ENCODE measurements at places on chromosomes 7 and 10.

DNA sequence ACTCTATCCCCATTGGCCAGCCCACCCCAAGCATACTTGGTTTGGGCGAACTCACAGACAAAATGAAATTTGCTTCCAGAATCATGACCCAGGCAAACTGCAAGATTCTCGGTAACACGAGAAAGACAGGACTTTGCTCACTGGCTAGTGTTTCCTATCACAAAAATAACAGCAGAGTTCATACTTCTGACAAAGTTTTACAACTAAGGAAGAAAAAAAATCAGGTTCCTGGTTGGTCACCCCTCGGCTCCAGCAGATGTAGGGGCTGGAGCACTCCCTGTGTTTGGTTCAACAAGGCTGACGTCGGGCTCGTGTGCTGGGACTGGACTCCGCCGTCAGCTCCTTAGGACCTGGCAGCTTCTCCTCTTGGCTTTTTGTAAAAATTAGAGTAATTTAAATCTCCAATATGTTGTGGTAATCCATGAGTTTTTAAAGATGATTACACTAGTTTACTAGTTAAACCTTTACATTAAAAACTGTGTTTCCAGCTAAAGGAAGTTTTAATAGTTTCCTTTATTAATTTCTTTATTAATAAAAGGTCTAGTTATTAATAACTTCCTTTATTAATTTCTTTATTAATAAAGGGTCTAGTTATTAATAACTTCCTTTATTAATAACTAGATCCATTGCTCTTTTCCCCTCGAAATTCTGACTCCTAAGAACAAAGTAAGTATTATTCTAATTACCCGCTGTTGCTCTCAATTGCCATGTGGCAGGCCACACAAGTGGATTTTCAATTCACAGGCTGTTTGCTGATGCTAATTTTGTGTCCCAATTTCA, 115.6 kb upstream of the RNF32 start:
- no peak for DNase-seq

- DNase-seq: no peak
These were observed 3.2 kb downstream of the HPSE2 start for GRCh38 chr10:99232360-99232999.

- DNase-seq: no peak
These were observed 2.6 kb downstream of the GJD4 start for GRCh38 chr10:35607475-35608327.

DNA sequence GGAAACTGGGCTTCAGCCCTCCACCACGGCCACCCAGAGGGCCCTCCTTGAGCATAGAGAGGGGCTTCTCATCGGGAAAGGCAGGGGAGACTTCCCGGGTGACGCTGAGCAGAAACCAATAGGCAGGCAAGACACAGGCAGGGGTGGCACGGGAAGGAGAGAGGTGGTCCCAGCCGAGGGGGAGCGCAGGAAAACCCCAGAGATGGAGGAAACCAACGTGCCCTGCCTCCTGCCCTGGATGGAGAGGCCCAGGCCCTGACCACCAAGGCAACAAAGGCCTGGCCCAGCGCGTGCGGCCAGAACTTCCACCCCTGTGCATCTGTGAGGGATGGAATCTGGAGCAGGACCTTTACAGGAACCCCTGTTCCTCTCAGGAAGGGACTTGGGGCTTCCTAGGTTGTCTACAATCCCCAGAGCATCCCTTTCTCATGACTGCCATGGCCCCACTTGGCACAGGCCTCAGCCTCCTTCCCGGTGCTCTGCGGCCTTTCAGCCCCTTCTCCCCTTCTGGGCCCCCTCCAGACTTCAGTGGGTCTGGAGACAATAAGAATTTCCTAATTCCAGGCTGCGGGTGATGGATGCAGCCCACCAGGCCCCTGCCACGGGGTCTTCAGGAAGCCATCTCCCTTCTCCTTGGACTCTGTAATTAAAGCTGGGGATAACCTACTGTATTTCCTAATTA, 137.0 kb upstream of the RET start:
- DNase-seq: no peak

GRCh38 chr10:45265996-45266395, 49.4 kb downstream of the OR13A1 start:
- DNase-seq: no peak

- DNase-seq: no peak
These were observed 17.7 kb upstream of the TTYH3 start for GRCh38 chr7:2613931-2614600.

DNA sequence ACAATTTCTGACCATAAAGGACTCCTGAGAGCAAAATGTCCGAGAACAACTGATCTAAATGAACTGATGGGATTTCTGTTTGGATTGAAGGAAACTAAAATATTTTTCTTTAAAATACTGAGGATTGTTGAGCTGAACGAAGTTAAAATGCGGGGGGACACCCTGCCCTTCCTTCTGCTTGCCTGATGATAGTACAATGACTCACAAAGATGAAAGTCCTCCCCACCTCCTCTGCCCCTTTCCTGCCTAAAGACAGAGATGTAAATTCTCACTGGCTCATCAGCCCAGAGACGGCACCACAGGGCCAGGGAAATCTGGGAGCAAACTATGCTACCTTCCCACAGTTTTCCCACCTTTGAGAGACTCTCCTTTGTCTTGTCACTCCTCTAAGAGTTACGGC, 180.6 kb downstream of the PHTF2 start:
- no peak for DNase-seq

DNA sequence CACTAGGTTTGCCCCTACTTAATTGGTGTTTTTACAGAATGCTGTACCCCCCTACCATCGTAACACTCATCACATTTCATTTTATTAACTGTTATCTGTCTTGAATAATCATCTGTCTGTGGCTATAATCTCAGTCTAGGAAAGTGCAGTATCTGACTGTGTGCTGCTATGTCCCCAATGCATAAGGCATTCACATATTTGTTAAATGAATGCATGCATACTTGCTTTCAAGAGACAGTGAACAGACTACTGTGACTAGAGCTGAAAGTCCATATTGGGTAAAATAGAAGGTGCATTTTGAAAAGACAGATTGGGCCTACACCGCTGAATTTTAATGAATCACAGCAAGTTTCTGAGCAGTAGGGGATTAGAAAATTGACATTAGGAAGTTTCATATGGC, 112.3 kb downstream of the ARHGAP12 start:
- DNase-seq: no peak

- no peak for DNase-seq
These were observed 4.9 kb downstream of the RADIL start for GRCh38 chr7:4878336-4879335.

DNA sequence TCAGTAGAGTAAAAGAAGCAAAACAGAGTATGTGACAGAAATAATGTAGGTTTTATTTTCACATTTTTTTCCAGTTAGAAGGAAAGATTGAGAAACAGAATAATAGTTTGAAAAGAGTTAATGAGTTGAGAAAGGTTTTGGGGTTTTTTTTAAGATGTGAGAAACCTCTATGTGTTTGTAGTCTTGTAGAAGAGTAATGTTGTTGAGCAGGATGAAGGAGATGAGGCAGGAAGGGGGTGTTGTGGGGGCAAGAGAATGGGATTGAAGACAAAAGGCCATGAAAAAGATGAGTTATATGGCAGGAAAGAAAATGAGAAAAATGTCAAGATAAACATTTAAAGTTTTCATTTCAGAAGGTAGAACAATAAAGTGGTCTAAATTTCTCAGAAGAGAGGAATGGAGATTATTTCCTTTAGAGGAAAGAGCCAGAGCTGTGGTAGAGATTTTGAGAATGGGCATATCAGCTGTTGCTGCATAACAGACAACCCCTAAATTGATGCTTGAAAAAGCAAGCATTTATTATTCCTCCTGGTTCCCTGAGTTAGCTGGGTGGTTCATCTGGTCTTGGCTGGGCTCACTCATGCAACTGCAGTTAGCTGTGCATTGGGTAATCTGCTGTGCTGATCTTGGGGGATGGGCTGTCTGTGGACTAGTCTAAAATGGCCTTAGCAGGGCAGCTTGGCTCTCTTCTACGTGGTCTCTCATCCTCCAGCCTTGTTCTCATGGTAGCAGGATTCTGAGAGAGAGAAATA, 27.1 kb downstream of the PCGF5 start:
- no peak for DNase-seq

DNA sequence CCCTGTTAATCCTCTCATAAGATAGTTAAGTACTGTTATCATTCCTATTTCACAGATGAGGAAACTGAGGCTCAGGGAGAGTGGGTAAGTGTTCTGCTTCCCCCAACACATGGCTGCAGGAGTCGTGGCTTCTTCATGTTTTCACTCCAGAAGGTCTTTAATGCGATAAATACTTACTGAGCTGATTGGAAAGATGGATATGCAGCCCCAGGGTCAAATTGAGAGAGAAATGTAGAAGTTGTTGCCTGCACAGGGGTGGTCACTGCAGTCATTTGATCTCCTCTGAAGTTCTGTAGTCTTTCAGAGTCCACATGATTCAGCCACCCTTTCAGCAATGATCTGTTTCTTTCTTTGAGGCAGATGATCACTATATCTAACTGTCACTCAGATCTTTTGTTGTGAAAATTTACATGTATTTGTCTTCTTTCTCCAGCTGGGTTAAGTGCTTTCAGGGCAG, 29.3 kb downstream of the CRCP start:
- DNase-seq: no peak

DNA sequence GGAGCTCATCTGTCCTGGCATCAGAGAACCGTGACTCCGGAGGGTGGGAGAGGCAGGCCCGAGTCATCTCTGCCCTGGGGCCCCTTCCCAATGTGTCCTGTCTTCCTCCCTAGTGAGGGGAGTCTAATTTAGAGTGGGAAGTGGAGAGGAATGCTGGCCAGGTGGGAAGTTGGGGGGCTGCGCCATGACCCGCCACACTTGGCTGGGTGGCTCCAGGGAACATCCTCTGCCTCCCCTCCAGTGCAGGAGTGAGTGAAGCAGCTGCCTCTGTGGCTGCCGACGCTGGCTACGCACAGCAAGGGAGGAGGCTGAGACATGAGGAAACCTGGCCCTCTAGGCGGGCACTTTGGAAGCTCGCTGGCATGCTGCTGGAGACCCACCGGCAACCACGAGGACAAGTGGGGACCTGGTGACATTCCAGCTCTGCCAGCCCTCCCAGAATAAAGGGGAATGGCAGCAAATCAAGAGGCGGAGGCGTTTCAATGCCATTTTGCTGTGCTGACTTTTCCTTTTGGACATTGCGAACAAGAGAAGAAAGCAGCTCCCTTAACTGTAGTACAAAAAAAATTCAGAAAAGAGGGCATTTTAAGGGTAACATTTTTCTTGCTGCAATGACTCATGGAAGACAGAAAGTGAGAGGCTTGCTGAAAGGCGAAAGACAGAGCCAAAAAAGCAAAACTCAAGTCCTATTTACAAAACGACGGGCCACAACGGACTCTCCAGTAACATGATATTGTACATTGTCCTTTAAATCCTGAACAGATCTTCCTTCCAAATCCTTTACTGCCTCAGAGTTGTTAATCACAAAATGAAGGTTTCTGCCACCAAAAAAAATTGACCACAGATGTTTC, 121.2 kb upstream of the PITRM1 start:
- DNase-seq: no peak

DNA sequence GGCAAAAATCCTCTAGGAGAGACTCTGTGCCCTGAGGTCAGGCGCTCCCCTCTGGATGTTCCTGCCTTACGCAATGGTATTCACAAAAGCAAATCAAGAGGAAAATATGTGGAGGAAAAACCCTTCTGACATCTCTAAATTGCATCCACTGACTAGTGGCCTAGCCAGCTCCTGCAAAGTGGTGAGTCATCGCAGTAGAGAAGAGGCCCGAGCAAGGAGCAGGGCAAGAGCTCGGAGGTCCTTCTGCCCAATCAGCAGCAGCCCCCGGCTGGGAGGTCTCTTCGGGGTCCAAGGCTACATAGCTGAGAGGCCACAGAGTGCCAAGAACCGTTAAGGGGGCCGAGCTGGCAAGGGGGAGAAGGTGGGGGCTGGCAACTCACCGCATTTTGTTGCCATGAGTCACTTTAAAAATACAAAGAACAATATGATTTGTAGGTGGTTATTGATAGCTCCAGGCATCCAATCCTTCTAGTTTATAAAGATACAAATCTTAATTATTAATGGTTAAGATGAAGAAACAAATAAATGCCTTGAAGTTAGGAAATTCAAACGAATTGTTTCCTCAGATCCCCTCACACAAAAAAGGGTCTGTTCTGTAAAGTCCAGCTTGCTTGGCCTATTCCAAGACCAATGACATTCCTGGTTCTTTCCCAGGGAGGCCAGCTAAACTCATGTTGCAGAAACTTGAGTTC, 161.6 kb downstream of the PKD1L1 start:
- no peak for DNase-seq

DNA sequence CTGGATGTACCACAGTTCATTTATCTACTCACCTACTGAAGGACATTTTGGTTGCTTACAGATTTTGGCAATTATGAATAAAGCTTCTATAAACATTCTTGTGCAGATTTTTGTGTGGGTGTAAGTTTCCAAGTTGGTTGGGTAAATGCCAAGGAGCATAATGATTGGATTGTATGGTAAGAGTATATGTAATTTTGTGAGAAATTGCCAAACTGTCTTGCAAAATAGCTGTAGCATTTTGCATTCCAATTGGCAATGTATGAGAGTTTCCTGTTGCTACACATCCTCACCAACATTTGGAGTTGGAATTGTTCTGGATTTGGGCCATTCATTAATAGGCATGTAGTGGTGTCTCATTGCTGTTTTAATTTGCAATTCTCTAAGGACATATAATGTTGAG, 33.9 kb upstream of the HYAL4 start:
- DNase-seq: no peak

DNA sequence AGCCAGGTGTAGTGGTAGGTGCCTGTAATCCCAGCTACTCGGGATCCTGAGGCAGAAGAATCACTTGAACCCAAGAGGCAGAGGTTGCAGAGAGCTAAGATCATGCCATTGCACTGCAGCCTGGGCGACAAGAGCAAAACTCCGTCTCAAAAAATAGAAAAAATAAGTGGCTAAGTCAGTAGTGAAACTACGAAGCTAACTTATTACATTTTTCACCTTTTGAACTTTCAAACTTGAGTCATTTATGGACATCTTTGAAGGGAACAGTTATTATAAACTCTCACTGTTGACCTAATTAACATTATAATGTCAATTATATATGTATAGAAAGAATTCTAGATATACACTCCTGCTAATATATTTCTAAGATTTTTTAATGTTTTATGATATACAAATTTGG, 541.5 kb upstream of the C7orf33 start:
- DNase-seq: no peak

DNA sequence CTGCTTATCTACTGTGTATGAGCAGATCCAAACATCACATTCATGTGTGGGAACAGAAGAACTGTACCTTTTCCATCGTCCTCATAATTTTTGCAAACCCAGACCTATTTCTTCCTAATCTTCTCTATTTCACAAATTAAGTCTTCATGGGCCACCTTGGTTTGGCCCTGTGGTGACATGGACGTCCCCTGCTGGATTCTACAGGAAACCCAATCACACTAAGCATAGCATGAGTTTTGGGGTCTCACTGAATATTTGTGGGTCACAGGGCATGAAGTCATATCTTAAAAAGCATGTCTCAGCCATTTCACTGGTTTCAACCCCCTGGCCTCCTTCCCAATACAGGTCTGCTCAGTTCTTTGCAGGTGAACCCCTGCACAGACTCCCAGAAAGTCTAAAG, 35.8 kb upstream of the CDCA7L start:
- DNase-seq: no peak
